ENCODE measurements at places on chromosomes 16 and 17.

GRCh38 chr17:56779898-56780777 is 53.6 kb downstream of the C17orf67 start:
- DNase-seq: peak; percentile 83

DNA sequence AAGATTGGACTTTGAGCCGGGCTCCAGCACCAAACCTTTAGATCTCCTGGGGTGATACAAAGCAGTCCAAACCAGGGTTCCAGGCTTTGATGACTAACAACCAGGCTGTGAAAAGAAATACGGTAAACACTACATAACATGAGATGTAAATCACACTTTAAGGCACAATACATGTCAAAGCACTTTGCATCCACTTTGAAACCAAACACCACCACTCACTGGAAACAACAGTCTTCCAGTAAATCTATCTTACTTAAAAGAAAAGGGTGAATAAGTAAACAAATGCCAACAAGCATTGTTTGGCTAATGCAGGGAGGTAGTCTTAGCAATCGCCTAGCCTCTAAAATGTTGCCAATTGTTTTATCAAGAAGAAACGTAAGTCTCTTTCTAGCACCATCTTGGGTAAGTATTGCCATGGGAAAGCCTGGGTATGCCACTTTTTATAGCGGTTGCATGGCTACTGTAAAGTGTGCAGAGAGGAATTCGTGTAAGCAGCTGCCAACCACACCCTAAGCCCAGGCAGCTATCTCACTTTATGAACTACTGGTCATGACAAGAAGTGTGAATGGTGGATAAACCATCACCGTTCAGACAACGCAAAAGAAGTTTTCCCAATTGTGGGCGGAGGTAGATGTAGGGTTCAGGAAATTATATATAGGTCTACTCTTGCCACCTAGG is 267.4 kb upstream of the PSMD7 start:
- no peak for DNase-seq

DNA sequence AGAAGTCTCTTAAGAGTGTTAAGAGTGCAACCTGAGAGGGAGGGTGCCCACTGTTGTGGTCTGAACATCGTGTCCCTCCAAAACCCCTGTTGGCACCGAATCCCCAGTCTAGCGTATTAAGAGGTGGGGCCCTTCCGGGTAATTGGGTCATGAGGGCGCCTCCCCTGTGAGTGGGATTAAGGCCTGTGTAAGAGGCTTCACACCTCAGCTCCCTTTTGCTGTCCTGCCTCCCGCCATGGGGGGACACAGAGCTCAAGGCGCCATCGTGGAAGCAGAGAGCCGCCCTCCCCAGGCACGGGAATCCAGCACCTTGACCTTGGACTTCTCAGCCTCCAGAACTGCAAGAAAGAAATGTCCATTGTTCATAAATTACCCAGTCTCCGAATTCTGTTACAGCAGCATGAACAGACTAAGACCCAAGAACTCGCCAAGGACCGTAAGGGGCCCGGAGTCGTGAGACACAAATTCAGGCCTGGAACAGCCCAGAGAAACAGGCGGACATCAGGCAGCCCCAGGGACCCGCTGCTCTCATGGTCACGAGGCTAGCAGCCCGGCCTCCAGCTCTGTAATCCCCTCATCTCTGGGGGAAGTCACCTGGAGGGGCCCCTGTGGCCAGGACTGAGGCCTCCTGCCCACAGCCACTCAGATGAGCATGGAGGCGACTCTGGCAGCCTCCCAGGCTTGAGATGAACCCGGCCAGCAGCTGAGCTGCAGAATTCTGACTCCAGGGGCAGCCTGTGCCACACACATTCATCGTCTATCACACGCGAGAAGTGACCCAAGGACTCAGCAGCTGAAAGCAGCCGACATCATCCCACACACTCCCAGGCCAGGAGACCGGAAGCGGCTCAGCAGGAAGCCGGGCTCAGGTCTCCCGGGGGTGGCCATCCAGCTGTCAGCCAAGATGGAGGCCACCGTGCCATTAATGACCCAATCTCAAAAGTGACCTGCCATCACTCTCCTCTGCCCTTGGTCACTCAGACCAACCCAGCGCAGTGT is 12.8 kb upstream of the CHMP6 start:
- DNase-seq: no peak

DNA sequence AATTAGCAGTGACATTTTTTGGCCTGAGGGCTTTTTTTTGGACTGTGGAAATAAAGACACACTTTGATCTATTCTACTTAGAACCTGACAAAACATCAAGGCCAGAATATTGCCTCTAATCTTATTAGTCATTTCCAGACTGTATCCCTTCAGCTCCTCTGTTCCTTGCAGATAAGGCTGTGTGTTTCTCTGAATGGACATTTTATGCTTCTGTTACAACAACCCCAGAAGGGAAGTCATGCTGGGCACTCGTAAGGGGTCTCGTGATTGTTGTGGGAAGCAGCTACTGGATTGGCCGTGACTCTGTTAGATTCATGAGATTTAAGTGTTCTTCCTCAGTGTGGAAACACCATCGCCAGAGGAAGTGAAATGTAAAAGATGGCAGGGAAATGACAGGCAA is 31.6 kb upstream of the HS3ST2 start:
- DNase-seq: no peak

DNA sequence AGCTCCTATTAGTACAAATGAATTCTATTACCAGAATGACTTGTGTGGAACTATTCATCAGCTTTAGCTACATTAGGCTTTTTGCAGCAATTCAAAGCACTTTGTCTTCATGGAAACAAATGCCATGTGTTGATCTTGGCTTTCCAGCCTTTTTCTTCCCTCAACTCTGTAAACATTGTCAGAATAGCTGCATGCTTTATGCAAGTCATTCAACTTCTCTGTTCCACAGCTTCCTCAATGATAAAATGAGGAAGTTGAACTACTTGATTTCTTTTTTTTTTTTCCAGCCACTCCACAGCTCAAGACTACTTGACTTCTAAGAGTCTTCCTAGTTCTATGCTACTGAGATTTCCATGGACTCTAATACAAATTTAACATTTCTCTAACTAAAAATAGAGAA is 41.1 kb downstream of the KIAA0753 start:
- no peak for DNase-seq

DNA sequence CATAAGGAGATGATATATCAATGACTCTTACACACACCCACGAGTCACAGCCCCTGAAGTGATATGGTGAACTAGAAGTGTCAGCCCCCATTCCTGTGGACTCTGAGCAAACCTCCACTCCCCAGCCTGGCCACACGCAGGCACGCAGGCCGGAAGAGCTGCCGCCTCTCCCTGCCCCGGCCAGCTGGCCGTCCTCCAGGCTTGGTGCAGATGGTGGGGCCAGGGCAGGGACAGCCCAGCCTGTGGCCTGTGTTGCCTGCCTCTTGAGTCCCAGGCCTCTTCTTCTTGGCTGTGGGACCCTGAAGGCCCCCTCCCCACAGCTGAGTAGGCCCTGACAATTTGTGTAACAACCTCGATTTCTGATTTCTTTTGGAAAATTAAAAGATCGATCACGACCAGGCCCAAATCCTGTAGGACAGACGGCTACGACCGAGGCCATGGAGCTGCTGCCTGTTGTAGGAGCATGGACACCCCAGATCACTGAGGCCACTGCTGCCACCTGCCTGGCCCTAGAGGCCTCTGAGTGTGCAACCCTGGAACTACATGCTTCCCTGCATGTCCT is 10.0 kb upstream of the MPRIP start:
- no peak for DNase-seq
